ENCODE measurements at places on chromosomes 3 and 15.

DNA sequence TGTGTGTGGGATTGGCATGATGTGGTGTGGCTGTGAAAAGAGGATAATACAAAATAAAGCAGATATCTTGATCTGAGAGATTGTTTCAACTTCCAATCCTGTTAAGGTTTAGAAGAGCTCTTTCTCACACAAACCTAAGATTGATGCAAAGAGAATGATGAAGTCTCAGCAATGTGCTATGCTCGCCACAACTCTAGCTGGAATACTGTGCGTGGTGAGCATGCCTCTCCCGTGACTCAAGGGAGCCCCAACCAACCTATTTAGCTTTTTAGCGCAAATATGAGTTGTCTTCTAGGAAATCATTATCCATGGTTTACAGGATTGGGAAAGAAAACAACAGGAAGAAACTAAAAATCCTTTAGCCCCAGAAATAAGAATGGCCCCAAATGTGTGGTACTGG is 28.5 kb downstream of the BTLA start:
- DNase-seq = no peak

- no peak for DNase-seq
Measured at GRCh38 chr3:78402720-78403119, 1362.8 kb downstream of the ROBO2 start.

- no peak for DNase-seq
Measured at GRCh38 chr15:33131552-33132232, 62.8 kb downstream of the FMN1 start.

DNA sequence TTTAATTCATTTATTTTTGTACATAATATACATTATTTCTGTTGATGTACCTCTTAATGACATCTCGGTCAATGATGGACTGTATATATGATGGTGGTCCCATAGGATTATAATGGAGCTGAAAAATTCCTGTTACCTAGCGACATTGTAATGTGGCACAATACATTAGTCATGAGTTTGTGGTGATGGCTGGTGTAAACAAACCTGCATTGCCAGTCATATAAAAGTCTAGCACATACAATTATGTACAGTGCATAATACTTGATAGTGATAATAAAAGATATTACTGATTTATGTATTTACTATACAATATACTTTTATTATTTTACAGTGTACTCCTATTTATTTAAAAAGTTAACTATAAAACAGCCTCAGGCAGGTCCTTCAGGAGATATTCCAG is 15.1 kb downstream of the TTC14 start:
- no peak for DNase-seq

DNA sequence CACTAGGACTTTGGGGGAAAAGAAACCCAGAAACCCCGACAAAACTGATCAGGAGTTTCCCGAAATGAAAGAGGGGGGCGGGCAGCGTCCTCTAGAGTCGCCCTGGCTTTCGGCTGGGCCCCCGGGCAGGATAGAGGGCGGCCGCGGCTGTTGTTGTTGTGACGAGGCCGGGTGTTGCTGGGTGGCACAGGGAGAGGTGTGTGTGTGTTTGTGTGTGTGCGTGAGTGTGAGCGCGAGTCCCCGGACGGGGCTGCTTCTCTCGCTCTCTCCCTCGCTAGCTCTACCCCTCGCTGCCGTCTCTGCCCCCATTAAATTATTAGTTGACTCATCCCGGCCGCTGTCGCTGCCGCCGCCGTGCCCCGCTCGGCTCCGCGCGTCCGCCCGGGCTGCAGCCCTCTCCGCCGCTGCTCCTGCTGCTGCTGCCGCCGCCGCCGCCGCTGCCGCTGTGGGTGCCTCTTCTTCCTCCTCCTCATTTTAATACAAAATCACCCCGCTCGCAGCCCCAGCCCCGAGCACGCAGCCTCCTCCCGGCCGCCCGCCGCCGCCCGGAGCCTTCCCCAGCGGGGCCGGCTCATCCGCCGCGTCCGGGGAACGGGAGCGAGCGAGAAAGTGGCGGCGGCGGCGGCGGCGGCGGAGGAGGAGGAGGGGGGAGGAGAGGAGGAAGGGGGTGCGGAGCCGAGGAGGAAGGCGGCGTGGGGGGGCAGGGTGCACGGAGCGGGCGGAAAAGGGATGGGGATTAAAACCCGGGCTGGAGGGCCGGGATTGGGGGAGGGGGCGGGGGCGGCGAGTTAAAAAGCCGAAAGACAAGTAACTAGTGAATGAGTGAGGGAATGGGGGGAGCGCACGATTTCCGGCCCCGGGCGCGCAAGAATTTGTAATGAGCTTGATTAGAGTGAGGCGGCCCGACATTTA is at the start of gene SATB1:
TSS of gene SATB1 (minus strand) at position 611 of the 912 bp plus-strand sequence. CDS start 4,372 bp downstream, outside the sequence.
- DNase-seq = peak; percentile 47
